ENCODE measurements at places on chromosomes 6 and 20.

DNA sequence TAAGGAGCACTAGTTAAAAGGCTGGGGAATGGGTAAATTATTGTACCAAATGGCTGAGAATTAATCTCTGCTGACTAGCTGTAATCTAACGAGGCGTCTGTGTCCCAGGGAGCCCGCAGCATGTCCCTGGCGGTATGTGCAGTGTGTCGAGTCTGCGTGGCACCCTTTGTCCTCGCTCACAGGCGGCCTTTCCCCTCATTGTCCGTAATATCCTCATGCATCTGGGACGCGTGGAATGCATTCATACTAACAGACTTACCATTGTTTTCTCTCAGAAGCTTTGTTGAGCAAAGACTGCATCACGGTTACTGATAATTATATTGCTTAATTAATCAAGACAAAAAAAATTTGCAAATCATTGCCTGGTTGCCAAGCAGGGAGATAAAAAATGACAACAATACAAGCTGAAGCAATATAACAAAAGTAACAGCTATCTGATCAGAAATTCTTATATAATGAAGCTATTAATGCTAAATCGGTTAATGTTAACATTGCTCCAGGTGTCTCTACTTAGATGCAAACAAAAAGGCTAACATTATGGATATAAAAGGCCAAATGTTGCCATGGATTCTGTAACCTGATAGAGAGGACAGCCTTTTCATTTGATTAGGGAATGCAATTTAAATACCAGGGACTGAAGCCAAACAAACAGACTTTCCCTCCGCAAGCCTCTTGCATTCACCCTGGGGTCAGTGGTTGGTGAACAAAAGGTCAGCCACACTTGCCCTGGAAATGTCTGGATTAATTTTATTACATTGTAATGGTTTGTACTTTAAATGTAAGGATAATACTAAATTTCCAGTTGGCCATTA lies 124.8 kb downstream of the INSM1 start:
- no peak for DNase-seq

DNA sequence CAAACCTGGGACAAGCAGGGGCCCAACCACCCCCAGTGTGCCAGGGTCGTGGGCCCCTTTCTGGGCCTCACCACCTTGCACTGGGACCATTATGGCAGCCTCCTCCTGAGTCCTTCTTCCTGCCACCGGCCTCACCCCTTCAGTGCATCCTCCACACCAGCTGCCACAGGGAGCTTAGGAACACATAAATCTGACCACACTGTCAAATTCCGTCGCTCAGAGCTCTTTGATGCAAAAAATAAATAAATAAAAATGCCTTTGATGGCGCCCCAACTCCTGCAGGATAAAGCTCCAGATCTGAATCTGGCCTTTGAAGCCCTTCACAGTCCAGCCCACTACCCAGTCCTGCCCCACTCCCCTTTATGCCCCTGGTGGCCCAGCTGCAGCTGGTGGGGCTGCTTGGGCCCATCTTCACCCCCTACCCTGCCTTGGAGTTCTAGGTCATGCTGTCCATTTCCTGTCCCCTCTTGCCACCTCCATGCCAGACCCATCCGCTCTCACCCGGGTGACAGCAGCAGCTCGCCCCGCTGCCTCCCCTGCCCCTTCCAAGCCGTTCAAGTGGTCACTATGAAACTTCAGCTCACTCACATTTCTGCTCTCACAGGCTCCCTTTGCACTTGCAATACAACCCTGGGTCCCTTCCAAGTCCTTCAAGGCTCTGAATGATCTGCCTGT lies 16.0 kb downstream of the MYH7B start:
- no peak for DNase-seq

DNA sequence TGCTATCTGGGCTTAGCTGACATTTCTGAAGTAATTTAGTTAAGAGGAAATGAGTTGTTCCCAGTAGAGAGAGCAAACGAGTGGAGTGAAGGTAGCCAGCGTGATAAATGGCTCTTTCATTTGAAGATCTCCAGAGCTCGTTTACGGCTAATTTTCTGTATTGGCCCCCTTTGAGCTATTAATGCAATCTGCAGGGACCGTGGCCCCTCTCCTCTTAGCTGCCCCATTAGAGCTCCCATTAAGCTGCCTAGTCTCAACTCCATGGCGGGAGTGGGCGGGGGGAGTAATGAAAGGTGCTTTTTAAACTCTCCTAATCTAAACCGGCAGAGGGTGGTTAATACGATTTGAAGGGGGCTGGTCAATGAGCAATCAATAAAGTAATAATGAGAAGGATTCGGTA lies 12.5 kb downstream of the TFAP2B start:
- no peak for DNase-seq

DNA sequence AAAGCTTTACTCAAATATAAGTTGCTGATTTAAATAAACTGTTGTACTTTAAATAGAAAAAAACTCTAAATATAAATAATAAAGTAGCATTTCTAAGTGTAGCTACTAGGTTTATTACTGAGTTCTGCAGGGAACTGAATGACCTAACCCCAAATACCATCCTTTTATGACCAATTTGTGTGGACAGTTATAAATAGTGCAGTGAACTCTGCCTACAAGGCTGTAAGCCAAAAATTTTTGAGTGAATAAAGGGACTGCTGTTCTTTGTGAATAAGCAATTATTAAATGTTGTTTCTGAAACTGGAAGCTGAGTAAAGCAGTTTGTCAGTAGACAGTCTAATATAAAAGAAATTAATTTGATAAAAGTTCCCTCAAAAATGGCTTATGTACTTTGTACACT lies 90.8 kb upstream of the ELOVL5 start:
- DNase-seq = no peak

GRCh38 chr6:83920017-83920416 lies 60.5 kb downstream of the CYB5R4 start:
- no peak for DNase-seq

DNA sequence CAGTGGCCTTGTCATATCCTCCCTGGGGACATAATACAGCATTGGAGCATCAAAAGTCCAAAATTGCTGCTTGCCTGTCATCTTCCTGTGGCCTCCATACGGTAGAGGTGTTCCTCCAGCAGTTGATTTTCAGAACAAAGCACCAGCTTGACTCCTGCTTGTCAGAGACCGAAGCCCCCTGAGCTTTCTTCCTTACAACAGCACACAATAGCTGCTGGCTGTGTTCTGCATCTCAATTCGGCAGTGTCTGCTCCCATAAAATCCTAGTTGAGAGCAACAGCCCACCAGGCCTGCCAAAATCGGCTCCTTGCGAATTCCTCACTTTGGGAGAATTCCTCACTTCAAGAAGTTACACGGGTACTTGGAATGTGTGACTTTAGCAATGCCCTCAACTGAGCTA lies 372.9 kb downstream of the SAMD5 start:
- no peak for DNase-seq

GRCh38 chr20:57907131-57908000 lies 197.6 kb upstream of the PMEPA1 start:
- no peak for DNase-seq
